T-cell (primary cell): ENCODE measurements at places on chromosomes 5 and 9. TPM values are rescaled to one million over a fixed set of nuclear protein-coding genes. Genes with fewer than 3 reads are reported as not detected.

- no peak for DNase-seq
Measured at GRCh38 chr9:115254287-115255180, 136.6 kb upstream of the TNC start.

DNA sequence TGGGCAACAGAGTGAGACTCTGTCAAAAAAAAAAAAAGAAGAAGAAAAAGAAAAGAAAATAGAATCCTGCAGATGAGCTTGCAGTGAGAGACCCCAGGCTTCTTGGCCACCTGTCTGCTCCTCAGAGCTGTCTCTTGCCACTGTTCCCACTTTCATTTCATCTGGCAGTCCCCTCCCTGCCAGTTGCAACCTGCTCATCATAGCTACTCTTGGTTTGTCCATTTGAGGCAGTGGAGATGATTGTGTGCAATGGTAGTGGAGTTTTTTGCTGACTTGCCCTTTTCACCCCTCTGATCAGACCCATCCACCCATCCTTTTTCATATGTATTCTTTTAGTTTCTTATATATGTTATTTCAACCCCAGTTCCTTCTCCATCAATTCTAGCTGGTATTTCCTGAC, 28.7 kb downstream of the ANKRD33B start:
- no peak for DNase-seq

DNA sequence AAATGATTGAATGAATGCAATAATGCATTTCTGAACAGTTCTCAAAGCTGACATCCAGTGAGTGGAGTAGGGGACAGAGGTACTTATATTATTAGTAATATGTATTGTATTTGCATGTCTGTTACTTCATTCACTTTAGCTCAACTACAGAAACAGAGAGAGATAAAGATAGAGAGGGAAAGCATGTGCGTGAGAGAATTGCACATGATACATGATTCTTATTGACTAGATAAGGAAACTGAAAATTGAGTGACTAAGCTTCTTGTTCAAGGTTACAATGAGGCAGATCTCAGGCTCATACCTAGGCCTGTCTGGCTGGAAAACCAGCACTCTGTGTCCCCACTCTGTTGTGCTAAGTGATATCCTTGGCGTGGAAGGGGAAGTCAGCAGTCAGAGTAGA, 337.7 kb upstream of the KLF4 start:
- no peak for DNase-seq

GRCh38 chr9:22045423-22045822, 36.3 kb upstream of the CDKN2B start:
- no peak for DNase-seq

DNA sequence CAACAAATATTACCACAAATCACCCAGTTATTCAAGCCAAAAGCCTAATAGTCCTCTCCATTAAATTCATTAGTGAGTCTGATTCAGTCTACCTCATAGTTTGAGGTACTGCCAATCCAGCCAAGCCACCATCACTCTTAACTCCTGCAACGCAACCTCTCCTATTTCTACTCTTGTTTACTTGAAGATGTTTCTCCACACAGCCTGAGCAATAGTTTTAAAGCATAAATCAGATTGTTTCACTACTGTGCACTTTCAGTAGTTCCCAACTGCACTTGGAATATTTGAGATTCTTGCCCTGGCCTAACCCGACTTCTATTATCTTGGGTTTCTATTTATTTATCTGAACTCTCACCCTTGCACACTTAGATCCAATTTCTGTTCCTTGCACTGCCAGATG, 85.5 kb downstream of the YIPF5 start:
- DNase-seq = no peak

DNA sequence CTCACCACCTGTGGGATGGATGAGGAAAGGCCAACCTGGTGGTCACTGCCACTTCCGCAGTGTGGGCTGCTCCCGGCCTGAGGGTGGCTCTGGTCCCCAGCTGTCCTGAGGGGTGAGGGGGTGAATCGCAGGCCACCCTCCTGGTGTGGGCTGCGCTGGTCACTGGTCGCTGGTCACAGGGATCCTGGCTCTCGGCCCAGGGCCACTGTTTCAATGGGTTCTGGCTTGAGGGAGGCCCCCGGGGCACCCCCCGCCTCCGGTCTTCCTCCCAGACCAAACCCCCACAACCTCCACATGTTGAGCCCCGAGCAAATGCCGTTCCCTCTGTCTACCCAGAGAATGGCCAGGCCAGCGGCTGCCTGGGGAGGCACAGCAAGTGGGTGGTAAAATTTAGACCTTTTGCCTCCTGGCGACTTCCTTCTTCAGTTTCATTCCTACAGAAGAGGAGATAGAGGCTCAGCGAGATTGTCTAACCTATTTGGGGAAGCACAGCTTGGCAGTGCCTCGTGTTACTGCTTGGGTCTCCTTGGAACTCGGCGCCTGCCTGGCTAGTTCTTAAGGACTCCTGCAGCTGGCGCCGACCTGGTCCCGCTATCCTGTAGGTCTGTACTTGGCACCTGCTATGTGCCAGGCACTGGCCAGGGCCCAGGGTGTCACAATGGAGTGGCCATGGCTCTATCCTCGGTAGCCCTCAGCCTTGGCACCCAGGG, 48.2 kb downstream of the RXRA start:
- no peak for DNase-seq

- no peak for DNase-seq
Measured at GRCh38 chr5:146041180-146041789, 64.1 kb downstream of the PLAC8L1 start.

- DNase-seq = no peak
Measured at GRCh38 chr5:45694971-45695803, 993 bp downstream of the HCN1 start.

DNA sequence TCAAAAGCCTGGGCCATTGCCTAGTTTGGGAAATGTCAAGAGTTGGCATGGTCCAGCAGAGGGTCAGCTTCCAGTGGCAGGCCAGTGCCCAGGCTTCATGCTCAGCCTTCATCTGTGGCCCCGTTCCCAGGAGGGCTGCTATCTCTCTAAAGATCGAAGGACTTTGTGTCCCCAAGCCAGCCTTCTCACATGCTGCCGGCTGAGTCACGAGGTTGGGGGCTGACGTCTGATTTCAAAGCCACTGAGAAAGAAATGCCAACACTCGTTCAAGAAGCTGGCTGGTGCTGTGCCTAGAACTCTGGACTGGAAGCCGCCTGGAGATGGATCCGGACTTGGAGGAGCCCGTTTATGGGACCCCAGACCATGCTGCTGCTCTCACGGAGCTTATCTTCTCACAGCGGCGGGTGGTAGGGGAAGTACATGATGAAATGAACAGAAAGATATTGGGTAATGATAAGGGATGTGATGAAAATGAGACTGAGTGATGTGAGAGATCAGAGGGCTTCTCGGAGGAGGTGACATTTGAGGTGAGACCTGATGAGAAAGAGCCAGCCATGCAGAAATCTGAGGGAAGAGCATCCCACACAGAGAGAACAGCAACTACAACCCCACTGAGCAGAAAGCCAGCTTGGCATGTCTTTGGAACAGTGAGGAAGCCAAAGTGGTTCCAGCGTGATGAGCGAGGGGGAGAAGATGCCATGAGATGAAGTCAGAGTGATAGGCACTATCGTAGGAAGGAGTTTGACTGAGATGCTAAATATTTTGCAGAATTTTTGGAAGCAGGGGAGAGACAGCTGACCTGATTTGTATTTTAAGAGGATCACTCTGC, 54.9 kb upstream of the BOD1 start:
- DNase-seq = no peak

GRCh38 chr5:56489272-56489671, 256.1 kb upstream of the ANKRD55 start:
- no peak for DNase-seq

GRCh38 chr5:34867660-34868059, 28.7 kb downstream of the TTC23L start:
- DNase-seq = no peak

- no peak for DNase-seq
Measured at GRCh38 chr5:12214267-12215015, 310.2 kb upstream of the CTNND2 start.

DNA sequence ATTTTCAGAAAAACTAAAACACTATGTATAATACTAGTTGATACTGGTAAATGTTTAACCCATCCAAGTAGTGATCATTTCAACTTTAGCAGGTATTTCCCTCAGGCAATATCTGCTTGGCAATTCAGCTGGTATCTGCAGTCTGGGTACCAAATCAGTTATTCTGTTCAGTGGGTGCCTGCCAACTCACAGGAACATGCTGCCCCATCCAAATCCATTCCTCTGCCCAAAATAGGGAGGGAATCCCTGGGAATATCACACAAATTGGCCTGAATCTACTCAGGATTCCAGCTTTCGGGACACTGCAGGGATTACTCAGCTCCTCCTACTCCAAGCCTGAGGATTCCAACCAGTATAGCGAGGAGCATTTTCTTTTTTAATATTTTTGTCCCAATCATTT, 61.7 kb upstream of the PDE4D start:
- DNase-seq = no peak

DNA sequence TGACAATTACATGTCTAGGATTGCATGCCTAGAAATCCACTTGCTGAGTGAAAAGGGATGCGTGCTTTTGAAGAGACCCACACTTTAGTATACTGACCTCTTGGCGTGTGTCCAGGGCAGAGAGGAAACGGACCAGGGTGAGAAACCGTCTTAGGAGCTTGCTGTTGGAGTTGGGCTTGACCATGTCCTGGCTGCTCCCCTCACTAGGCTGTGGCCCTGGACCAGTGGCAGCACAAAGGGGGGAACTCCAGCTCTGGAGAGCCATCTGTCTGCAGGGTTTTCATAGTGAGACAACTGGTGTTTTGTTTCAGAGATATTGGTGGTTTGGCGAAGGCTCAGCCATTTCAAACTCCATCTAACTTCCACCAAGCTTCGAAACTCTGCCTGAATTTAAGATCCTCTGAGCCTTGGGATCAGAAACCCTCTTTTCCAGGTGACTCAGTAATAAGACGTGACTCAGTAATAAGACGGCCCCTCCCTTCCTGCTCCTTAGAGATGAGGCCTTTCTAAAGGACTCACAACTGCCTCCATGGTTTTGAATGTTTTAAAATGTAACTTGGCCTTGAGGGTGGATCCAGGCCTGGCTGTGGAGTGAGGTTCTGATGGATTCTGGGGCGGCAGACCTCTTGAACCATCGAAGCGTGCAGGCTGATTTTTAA, 165.8 kb downstream of the MELK start:
- no peak for DNase-seq

DNA sequence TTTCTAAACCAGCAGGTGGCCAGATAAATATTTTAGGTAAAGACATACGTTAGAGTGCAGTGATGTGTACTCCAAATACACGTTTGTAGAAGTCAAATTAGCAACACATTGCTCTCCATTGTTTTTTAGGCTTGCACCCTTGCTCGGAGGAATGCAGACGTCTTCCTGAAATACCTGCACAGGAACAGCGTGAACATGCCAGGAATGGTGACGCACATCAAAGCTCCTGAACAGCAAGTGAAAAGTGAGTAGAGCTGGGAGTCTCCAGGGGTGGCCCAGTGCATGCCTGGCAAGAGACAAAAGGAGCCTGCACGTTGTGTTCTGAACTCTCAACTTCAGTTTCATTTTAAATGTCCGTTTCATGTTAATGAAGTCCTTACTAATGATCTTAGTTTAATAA, 207.5 kb upstream of the OTULINL start:
- no peak for DNase-seq

DNA sequence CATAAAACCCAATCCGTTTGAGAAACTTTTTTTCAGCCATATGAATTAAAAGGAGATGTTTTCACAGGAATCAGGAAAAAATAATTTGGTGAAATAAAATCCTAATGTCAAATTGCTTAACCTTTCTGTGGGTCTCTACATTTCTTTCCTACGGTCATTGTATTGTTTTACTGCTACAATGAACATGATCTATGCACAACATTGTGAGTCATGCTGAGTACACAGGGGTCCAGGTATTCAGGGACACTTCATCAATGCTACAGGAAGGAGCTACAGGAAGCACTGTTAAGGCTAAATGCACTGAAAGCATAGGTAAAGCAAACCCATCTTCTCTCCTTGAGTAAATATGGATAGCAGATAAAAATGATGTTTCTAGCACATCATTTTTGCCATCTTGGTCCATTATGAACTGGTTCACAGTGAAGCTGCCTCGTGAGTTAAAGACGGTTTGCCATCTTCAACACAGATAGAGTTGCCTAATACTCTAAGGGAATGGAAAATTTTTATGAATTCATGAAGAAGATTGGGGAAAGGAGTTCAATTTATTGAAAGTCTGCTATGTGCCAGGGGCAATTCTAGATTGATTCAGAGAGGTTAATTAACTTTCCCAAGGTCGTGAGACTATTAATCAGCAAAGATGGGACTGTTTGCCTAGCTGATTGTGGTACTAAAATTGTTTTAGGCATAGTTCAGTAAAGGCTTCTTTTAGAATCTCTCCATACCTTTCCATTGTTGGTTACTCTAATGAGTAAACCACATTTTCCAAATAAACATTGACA, 85.5 kb downstream of the DIRAS2 start:
- DNase-seq = no peak

DNA sequence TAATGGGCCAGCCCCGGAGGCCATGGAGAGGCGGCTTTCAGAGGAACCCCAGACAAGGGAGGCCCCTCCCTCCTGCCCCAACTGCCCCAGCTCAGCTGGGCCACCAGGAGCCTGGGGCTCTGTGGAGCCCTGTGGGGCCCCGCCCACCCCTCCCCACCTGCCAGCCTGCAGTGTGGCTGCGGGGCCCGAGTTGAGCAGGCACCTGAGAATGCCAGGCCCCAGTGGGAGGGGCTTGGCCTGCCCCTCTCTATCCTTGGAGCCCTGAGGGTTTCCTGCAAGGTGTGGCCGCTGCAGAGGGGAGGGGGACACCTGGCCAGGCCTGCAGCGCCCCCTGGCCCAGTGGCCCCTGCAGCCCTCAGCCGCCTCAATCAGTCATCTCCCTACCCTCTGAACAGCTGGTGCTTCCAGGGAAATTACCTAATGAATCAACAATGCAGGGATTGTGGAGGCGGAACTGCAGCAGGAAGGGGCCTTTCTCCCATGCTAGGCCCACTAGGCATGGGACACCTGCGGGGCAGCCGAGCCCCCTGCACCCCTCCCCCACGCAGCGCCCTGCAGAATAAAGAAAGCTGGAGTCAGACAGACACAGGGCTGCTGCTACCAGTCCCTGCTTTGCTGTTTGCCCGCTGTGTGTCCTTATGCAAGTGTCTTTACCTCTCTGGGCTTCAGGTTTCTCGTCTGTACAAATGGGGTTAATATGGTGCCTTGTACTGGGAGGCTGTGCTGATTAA, 48.0 kb downstream of the LMX1B start:
- no peak for DNase-seq

DNA sequence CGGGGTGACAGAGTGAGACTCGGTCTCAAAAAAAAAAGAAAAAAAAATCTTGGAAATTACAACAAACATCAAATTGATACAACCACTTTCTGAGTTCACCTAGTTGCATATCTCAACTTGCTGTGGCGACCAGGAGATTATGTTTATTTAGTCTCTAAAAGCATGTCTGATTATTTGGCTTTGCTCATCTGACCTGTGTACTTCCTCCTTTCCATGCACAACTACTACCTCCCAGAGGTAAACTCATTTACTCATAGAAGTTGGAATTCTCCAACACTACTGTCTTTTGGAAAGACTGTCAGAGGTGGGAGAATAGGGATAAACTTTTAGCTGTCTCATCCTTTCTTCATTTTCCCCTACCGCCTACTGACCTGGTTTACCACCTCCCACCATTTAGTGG, 42.6 kb downstream of the MTMR12 start:
- DNase-seq = no peak

Gene ZFP37
- 2.8 TPM for total RNA-seq

Gene PRELID1
- total RNA-seq = 52.0 TPM

Gene EDIL3
- not detected for total RNA-seq

Gene UGT3A1
- total RNA-seq = not detected

Gene GPR150
- 1.6 TPM for total RNA-seq

Gene GRIN1
- total RNA-seq = not detected

Gene MAPKAP1
- 50.2 TPM for total RNA-seq

Gene TMOD1
- 0.70 TPM for total RNA-seq

Gene MZB1
- 5.0 TPM for total RNA-seq

Gene ZNF354C
- 5.3 TPM for total RNA-seq

Gene TSLP
- not detected for total RNA-seq
